DMS79 (cell line): ENCODE measurements at places on chromosomes 5 and 9.

GRCh38 chr9:119167876-119168275 is 201.4 kb downstream of the BRINP1 start:
- DNase-seq = no peak

- DNase-seq = no peak
These were observed 71.2 kb downstream of the SYK start for GRCh38 chr9:90872835-90873294.

DNA sequence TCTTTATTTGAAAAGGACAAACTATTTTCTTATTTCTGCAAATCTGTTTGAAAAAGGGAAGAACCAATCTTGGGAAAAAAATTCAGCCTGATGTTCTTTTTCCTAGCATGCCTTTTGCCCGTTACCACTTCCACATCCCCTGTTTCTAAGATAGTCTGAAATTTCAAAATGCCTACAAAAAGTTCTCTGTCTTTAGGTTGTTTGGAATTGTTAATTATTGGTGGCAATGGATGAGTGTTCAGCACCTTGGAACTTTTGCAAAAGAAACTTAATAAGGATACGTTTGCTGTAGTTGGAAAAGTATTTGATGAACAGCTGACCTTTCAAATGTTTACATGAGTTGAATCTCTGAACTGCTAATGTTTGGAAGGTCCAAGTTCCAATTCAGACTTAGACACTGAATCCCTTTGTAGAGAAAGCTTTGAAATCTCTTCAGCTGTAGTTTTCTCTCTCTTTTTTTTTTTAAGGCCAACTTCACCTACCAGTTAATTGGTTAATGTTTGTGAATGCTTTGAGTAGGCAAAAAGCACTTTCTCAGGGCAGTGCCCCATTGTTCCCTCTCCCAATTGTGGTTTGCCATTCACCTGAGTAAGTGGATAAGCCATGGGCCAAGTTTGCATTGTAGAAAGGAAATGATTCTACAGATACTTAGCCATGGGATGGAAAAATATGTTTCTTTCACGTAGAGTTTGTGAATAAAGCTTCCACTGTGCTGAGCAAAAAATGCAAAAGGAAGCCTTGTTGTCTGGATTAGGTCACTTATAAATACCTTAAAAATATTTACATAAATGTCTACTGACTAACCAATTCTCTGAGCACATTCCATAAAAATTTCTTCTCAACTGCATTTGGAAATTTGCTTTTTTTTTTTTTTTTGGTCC is 156.4 kb upstream of the ELL2 start:
- no peak for DNase-seq

- DNase-seq = no peak
These were observed 6.9 kb downstream of the NR4A3 start for GRCh38 chr9:99828417-99829176.

DNA sequence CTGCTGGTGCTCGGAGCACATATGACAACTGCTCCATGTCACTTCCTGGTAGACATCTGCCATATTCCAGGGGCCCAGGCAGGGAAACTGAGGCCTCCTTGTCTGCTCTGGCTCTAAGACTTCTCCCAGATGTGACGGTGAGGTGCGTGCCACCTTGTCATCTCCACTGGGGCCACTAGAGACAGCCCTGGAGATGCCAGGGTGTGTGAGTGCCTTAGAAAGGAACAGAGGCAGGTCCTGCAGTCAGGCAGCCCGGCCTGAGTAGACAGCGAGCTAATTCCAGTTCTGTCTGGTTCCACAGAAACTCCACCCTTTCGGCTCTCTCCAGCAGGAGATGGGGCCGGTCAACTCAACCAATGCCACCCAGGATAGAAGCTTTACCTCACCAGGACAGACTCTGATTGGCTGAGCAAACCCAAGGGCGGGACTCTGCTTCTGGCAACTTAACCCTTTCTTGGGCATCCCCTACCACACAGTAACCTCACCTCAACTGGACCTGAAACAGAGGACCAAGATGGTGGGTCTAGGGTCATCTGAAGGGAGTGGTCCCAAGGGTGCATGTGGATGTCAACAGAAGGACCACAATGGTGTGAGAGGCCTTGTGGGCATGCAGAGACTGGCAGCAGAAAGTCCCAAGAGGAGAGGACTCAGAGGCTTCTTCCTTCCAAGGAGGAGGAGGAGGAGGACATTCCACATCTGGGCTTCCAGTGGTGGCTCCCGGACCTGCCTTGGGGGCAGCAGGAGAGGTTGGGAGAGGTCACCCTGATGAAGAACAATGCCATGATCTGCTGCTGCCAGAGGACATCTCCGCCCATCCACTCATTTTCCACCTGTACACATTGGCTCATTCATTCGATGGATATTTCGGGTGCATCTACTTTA is 77.7 kb downstream of the RGS3 start:
- DNase-seq = no peak

DNA sequence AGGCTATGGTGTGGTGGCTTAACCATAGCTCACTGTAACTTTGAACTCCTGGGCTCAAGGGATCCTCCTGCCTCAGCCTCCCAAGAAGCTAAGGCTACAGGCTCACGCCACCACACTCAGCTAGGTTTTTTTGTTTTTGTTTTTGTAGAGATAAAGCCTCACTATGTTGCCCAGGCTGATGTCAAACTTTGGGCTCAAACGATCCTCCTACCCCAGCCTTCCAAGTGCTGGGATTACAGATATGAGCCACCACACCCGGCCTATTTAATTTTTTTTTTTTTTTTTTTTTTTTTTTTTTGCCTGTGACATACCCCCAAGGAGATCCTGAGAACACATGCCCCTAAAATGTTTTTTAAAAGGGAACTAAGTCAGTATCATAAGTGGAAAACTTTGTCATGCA is 10.4 kb downstream of the FUBP3 start:
- DNase-seq = no peak

- DNase-seq = no peak
These were observed 565.5 kb downstream of the ZNF608 start for GRCh38 chr5:124180875-124181461.

- no peak for DNase-seq
These were observed 23.0 kb upstream of the JAK2 start for GRCh38 chr9:4962085-4962484.

GRCh38 chr5:8851101-8851500 is 694.8 kb downstream of the SEMA5A start:
- no peak for DNase-seq

- no peak for DNase-seq
These were observed 3.4 kb upstream of the ESM1 start for GRCh38 chr5:54988817-54989216.

DNA sequence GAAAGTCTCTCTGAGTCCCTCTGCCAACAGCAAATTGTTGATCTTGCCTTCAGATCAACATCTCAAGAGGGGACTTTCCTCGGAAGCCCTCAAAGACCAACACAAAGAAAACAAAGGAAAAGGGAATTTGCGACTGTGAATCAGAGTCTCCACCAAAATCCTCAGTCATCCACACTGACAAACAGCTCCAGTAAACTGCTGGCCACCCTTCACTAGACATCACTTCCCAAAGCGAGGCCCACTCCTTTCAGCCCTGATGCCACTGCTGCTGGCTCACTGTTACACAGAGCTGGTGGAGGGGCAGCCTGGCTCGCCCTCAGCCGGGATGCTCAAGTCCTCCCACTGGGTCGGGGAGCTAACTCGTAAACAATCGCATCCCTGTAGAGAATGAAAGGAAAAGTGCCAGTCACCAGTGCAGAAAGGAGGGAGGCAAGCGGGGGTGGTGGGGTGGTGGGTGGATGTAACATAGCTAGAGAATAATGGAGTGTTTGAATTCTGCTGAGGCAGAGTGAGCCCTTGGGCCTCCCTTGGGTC is 1.3 kb downstream of the FGF1 start:
- no peak for DNase-seq

GRCh38 chr9:100071271-100071670 is 27.5 kb downstream of the ERP44 start:
- no peak for DNase-seq
